ENCODE measurements at places on chromosomes 2 and 18. TPM values are rescaled to one million over a fixed set of nuclear protein-coding genes. Genes with fewer than 3 reads are reported as not detected.
A peak's percentile ranks its signal among the peaks of the same experiment; 100 is the strongest.

The ONECUT2 gene
- 0.14 TPM for total RNA-seq

The MYOM1 gene
- 0.07 TPM for total RNA-seq

The ANKRD30B gene
- not detected for total RNA-seq

The SPHKAP gene
- total RNA-seq: not detected

The CYP27A1 gene
- 0.44 TPM for total RNA-seq

DNA sequence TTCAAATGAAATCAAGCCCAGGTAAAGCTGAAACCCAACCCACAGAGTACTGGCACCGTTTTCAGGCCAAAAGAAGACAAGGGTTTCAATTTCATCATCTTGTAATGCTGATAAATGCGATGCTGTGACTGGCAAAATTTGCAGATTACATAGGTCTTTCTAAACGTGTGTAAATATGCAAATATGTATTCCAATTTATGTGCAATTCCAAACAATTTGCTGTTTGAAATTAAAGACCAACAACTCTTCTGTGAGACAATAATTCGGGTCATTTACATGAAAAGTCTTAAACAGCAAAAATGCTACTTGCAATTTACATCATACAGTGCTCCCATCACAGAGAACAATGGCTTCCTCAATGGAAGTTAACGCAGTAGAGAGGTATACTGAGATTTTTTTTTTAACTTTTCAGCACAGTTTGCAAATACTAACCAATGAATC lies 2.8 kb upstream of the ZNF532 start:
- no peak for DNase-seq

- no peak for DNase-seq
Measured at GRCh38 chr2:109168716-109169115, 39.7 kb downstream of the SH3RF3 start.

GRCh38 chr2:45289997-45290709 lies 280.9 kb upstream of the SIX2 start:
- no peak for DNase-seq

GRCh38 chr2:188610050-188610444 lies 318.4 kb downstream of the GULP1 start:
- no peak for DNase-seq

DNA sequence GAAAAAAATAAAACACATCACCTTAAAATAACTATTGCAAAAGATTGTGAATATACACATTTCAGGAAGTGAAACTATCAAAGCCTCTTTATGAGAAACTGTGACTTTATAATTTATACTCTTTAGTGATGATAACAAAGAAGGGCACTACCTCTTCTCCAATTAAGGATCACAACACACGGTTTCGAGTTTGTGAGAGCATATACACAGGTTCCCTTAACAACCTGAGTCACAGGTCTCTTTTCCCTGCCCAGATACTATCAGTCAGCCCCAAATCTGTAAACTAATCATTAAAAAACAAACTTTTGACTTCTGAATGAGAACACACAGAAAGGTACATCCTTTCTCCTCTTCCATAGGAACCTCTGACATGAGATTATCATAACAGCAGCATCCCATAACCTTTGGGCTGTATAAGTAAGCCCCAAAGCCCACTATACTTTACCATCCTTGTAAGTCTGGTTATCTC lies 44.9 kb downstream of the PTPN2 start:
- peak; percentile 42 for DNase-seq

GRCh38 chr2:99644419-99644787 lies 154.6 kb upstream of the REV1 start:
- DNase-seq: no peak

DNA sequence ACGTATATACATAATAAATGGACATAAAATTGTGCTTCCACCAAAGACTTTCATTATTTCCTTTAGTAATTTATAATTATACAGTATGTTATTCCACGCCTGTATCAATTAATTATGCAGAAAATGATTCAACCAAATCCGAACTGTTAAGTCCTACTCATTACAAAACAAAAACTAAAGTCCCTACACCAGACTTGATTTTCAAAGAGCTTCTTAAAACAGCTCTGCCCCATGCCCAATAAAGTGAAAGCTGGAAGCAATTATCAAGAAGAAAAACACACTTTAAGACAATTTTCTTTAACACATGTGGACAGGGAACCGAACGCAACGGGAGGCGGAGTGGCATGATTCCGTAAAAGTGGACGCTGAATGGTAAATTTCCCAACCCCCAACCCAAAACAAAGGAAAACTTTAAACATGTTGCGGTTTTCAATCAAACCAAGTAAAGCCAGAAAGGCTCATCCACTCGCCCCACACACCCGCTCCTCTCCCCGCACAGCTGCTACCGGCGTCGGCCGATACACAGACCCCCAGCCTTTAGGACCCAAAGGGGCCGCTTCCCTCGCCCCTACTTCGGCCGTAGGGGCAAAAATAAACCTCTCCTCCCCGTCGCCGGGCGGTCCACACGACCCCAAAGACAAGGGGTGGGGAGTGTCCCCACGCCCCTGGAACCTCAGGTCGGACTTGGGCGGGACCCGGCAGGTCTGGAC lies 705 bp downstream of the YES1 start:
- DNase-seq: peak; percentile 10
